ENCODE measurements at places on chromosomes 11 and 22.

DNA sequence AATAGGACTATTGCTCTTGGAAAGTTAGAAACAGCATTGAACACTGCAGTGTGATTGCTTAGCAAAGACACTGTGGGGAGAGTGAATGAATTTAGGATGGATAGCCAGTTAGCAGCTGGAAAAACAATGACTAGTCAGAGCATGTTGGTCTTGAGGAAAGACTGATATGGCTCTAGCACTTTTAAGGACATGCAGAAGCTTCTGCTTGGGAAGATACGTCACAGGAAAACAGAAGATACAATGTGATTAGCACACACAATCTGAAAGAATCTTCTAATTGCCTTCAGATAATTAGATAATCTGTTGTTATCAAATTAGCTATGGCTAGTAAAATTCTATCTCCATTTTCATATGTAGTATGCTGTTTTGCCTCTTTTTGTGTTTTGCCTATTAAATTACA is 530.7 kb upstream of the CHORDC1 start:
- DNase-seq = no peak

DNA sequence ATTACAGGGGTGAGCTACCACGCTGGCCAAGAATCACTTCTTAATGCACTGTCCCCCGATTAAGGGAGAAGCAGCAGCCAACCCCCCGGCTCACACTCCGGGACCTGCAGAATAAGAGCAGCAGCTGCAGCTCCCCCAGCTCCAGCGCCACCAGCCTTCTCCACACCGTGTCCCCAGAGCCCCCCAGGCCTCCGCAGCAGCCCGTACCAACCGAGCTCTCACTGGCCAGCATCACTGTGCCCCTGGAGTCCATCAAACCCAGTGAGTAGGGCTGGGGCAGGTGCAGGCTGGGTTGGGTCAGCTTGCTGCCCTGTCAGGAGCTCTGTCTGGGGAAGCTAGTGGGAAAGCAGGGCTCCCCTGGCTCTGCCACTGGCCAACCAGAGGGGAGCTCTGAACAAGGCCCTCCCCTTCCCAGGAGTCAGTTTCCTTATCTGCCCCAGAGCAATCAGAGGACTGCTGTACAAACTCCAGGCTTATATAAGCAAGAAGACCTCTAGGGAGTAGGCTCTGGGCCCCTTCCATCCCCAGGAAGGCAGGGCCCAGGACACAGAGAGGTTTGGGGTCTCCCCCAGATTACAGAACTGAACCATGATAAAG is 8.5 kb upstream of the SH3BP1 start:
- DNase-seq = no peak

- no peak for DNase-seq
Measured at GRCh38 chr11:125165111-125165842, 726 bp downstream of the PKNOX2 start.

DNA sequence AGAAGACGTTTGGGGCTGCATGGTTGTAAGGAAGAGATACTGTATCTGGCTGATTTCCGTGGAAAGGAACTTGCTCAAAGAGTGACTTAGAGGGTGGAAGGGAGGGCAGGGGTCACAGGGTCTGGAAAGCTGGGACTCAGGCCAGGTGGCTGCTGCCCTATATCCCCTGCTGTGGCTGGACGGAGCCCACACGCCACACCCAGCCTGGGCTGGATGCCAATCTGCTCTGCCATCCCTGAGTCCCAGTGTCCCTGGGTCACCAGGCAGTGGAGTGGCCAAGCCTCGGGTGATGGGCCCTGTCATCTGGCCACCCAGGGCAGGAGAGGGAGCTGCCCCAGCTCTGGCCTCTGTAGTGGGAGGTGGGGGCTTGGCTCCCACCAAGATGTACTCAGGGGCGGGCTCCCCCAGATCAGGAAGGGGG is 26.5 kb upstream of the KRTAP5-7 start:
- DNase-seq = no peak

DNA sequence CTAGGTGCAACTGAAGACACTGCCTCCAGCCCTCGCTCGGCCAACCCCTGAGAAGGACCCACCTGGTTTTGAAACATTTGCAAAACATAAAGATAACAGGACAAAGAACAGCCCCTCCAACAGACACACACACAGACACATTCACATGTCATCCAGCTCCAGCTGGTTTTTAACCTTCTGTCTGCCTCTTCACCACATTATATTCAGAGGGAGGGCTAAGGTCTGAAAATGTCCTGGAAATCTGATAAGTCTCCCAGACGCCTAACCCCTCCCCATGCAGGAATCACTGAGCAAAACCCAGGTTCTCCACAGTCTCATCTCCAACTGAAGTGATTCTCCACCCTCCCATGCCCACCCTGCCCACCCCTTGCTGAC is 29.4 kb downstream of the PACSIN2 start:
- no peak for DNase-seq

- no peak for DNase-seq
Measured at GRCh38 chr22:29072193-29072978, 449 bp upstream of the KREMEN1 start.

- DNase-seq = no peak
Measured at GRCh38 chr11:1969035-1969434, 21.9 kb downstream of the MRPL23 start.

- no peak for DNase-seq
Measured at GRCh38 chr11:61571869-61572268, 9.0 kb downstream of the SYT7 start.

Data from AG04450 (cell line).